NCI-H1694 (cell line): ENCODE measurements at places on chromosomes 11 and 22.
A peak's percentile ranks its signal among the peaks of the same experiment; 100 is the strongest.

DNA sequence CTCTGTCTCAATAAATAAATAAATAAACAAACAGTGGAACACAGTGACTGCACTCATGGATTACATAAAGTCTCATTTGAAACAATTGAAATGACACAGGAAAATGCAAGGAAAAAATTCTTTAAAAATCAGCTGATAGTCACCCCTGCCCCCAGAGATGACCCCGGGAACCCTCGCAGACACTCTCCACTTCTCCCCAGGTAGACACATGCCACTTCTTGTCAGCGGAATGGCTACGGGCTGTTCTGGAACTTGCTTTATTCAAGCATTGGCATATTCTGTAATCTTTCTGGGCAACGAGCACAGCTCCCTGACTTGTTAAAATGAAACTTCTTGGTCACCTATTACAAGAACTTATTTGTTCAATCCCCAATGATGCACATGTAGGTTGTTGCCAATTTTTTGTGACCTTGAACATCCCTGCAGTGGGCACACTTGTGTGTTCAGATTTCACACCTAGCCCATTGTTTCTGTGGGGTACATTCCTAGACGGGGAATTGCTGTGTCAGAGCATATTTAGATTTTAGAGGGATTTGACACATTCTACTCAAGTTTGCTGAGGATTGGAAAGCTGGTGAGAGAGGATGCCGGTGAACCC, 32.8 kb downstream of the MYEOV start:
- DNase-seq: no peak

- no peak for DNase-seq
Observed at GRCh38 chr11:112103446-112103845, 16.8 kb downstream of the SDHD start.

- no peak for DNase-seq
Observed at GRCh38 chr11:9799886-9800285, 136.0 kb downstream of the SWAP70 start.

GRCh38 chr11:130451231-130452019, 3.0 kb downstream of the ADAMTS15 start:
- DNase-seq: no peak

- no peak for DNase-seq
Observed at GRCh38 chr11:84384731-84385130, 1098.6 kb upstream of the CCDC90B start.

DNA sequence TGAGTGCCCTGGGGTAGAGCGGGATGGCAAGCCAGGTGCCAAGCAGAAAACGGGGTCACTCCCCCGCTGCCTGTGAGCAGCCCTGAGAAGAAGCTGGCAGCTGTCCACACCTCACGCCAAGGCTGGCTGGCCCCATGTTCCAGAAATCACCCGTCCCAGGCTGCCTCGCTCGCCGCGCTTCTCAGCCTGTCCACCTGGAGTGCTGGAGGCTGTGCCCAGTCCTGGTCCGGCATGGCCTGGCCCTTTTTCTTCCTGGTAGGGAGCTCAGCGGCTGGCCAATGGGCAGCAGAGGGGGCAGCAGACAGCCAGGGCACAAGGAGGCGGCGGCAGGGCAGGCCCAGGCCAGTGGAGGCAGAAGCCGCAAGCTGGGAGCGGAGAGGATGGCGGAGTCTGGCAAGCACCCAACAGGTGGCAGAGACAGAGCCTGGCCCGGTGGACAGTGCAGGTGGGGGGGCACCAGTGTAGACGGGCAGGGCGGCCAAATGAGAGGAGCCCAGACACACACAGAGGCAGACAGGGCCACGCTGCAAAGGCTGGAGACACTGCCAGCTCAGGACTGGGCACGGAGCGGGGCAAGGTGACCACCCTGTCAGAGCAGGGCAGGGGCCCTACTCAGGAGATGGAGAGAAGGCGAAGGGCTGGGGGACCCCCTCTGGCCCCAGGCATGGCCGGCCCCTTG, 37.2 kb upstream of the TH start:
- no peak for DNase-seq

- no peak for DNase-seq
Observed at GRCh38 chr11:7540830-7541555, 27.2 kb downstream of the PPFIBP2 start.

- no peak for DNase-seq
Observed at GRCh38 chr11:85712953-85713352, 27.0 kb upstream of the CCDC89 start.

DNA sequence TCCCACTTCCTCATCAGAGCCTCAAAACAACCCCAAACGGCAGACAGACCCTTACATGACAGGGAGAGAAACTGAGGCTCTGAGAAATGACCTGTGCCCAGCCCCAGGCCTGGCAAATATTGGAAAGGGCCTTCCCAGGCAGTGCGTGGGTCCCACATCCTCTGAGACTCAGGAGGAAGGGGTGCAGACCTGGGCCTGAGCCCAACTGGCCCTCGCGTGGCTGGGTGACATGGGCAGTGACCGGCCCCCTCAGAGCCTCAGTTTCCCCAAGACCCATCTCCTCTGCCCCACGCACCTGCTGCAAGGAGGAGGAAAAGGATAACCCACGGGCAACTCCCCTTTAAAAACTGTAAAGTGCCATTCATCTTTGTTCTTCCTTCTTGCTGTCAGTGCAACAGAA, 35.6 kb downstream of the ELFN2 start:
- no peak for DNase-seq

DNA sequence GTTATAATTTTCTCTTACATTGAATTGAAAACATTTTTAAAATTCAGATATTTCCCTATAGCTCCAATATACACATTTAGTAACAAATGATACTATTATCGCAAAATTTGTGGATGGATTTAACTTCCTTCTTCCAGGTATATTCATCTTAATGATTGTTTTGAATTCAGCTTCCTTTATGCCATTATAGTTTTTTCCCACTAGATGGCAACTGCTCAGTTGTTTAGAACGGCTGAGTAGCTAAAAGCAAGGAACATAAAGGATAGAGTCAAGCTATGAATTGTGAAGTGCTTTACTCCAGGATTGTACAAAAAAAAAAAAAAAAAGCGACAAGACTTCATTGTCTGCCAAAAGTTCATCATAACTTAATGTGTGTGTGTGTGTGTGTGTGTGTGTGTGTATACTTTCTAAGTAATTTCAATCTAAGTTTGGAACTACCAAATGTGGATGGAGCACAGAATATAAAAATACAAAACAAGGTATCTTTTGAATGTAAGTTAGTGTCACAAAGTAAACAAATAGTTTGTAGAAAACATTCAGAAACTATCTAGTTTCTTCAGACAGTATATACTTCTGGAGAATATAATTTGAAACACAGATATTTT, 846.4 kb downstream of the DLG2 start:
- peak; percentile 9 for DNase-seq

GRCh38 chr11:107385361-107385981, 72.2 kb downstream of the CWF19L2 start:
- DNase-seq: no peak

- no peak for DNase-seq
Observed at GRCh38 chr22:38839686-38840085, 4.1 kb downstream of the NPTXR start.

DNA sequence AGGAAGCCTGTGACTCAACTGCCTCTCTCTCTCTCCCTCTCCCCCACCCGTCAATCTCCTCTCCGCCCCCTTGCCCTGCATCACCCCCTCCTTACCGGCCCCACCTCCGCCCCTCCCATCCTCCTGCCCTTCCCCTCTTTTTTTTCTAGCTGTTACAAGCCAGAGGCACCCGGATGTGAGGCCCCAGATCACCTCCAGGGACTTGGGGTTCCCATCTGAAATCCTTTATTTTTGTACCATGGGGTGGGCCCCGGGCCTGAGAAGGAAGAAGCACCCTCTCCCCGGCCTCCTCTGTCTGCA, 10.8 kb downstream of the KCTD17 start:
- DNase-seq: no peak

GRCh38 chr11:65912845-65913244, 6.0 kb downstream of the C11orf68 start:
- no peak for DNase-seq

GRCh38 chr22:30324014-30324730, 2.6 kb downstream of the TBC1D10A start:
- DNase-seq: no peak

DNA sequence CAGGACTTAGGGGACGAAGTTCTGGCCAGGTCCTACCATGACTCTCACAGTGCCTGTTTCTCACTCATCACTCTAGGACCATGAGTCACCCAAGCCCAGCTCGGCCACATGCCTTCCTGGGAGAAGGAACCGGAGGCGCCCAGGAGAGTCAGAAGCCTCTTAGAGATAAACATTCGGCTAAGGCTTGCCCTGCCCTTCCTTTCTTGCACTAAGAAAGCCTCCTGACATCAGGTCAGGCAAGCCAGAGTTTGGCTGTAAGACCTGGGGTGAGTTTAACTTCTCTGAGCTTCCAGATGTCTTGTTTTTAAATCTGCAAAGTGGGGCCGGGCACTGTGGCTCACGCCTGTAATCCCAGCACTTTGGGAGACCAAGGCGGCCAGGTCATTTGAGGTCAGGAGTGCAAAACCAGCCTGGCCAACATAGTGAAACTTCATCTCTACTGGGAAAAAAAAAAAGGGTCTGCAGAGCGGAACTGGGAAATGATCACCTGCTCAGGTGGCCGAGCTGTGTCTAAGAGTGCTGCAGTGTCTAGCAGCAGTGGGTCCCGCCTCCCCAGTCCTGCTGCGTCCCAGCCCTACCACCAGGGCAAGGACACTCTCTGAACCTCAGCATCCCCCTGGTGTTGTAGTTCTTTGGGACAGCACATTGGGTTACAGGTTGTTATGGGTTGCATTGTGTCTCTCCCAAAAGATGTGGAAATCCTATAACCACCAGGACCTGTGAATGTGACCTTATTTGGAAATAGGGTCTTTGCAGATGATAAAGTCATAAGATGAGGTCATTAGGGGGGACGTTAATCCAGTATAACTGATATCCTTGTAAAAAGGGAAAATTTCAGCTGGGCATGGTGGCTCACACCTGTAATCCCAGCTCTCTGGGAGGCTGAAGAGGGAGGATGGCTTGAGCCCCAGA, 1.8 kb upstream of the CARS1 start:
- no peak for DNase-seq

GRCh38 chr11:662689-663274, 25.7 kb downstream of the DRD4 start:
- no peak for DNase-seq

- DNase-seq: peak; percentile 26
Observed at GRCh38 chr22:33579448-33580093, 340.7 kb downstream of the LARGE1 start.
